Colonic mucosa (tissue), 4 donors: ENCODE measurements at places on chromosomes 7 and 10. TPM values are rescaled to one million over a fixed set of nuclear protein-coding genes. Genes with fewer than 3 reads are reported as not detected.

GRCh38 chr7:117493460-117493859, 13.6 kb downstream of the CFTR start:
- H3K27me3 ChIP-seq, result no peaks in the 10 kb centered on the region
- H3K4me3 ChIP-seq, result no peak overlapping the region
- no peak for DNase-seq
- peaks cover 3% of the 10 kb centered on the region for H3K4me1 ChIP-seq
- no peaks in the 10 kb centered on the region for H3K36me3 ChIP-seq
- H3K27ac ChIP-seq, result no peak overlapping the region

DNA sequence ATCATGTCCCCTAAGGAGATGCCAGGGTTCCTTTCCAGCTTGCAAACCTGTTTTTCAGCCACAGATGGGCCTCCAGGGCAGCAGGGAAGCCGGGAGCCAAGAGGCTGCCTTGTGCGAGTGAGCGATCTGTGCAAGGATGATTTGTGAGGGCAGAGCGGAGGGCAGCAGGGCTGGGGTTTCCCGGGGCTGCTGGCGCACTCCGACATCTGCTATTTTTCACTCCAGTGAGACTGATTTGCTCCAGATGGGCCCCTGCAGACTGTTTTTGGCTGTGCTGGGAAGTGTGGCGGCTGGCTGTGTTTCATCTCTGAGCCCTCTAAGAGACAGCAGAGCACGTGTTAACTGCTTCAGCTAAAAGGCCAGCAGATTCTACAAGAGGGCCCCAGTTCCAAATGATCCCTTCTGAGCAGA, 466.2 kb downstream of the TYW1 start:
- H3K4me3 ChIP-seq, result no peak overlapping the region
- H3K4me1 ChIP-seq, result no peaks in the 10 kb centered on the region
- H3K27ac ChIP-seq, result no peak overlapping the region
- H3K27me3 ChIP-seq, result no peaks in the 10 kb centered on the region

DNA sequence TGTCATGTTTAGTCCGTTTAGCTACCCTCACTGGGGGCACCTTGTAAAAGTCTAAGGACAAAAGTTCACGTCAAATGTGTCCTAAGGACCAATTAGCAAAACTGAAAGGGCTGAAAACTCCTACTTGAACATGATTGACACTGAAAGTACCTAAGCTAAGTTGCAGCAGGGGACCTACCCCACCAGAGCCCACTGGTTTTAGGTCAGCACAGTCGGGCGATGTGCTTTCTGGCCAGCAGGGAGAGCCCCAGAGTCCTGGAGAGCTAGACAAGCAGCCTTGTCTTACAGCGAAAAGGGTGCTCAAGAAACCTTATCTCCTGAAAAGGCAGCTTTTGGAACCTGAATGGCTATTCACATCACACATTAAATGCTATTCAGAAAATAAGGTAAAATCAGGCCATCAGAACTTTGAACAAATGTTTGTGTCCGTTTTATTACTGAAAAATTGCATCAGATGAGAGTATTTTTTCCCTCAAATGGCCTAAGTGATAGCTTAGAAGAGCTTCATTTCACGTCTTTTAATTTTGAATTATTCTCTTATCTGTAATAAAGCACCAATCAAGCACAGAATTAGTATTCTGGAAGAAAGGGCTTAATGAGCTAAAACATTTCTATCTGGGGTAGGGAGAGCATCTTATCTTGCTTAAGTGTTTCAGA, 52.2 kb upstream of the MKI67 start:
- peaks cover 5% of the 10 kb centered on the region for H3K27me3 ChIP-seq
- no peaks in the 10 kb centered on the region for H3K36me3 ChIP-seq
- no peak overlapping the region for H3K4me3 ChIP-seq
- DNase-seq, result peak; percentile 33
- H3K4me1 ChIP-seq, result no peaks in the 10 kb centered on the region

GRCh38 chr10:60429084-60429849, 39.6 kb upstream of the ANK3 start:
- H3K27ac ChIP-seq, result no peak overlapping the region
- no peaks in the 10 kb centered on the region for H3K36me3 ChIP-seq
- H3K4me3 ChIP-seq, result no peak overlapping the region

GRCh38 chr7:7335909-7336308, 153.6 kb downstream of the C1GALT1 start:
- DNase-seq, result no peak
- no peaks in the 10 kb centered on the region for H3K36me3 ChIP-seq
- no peaks in the 10 kb centered on the region for H3K4me1 ChIP-seq
- H3K4me3 ChIP-seq, result no peak overlapping the region

- H3K36me3 ChIP-seq, result no peaks in the 10 kb centered on the region
- H3K4me3 ChIP-seq, result no peak overlapping the region
- no peaks in the 10 kb centered on the region for H3K27me3 ChIP-seq
- no peak overlapping the region for H3K27ac ChIP-seq
Observed at GRCh38 chr7:106089647-106090046, 22.5 kb downstream of the SYPL1 start.

DNA sequence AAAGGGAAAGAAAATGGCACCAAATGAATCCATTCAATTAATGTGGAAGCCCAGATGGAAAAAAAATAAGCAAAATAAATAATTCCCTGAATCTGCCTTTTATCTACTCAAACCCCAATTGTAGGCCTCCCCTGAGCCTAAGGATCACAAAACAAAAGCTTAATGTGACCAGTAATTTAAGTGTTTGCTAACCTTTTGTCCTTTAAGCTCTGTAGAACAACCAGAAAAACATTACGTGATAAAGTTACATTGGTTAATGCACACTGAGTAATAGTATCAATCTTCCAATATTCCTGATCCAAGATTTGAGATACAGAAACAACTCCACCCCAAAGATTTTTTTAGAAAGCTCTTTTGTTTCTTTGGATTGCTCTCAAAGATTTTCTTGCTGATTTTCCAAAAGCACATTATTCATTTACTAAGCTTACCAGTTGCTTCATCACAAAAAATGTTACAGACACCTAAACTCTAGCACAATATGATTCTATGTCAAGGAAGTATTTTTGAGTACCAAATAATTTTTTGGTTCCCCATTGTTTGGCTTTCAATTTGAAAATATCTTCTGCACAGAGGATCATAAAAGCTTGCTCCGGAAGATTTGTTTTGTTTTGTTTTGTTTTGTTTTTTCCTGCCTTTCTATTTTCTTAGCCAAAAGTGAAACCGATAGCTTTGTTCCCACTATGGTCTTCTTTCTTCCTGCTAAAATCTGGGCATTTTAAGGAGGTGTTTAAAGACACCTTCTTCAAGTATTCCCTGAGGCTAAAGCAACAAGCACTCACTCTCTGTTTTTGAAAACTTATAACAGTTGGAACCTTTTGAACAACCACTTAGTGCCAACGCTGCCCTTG, 54.2 kb downstream of the TRIL start:
- H3K36me3 ChIP-seq, result no peaks in the 10 kb centered on the region
- H3K4me1 ChIP-seq, result no peaks in the 10 kb centered on the region
- H3K27me3 ChIP-seq, result no peaks in the 10 kb centered on the region
- H3K27ac ChIP-seq, result no peak overlapping the region
- no peak overlapping the region for H3K4me3 ChIP-seq
- no peak for DNase-seq

DNA sequence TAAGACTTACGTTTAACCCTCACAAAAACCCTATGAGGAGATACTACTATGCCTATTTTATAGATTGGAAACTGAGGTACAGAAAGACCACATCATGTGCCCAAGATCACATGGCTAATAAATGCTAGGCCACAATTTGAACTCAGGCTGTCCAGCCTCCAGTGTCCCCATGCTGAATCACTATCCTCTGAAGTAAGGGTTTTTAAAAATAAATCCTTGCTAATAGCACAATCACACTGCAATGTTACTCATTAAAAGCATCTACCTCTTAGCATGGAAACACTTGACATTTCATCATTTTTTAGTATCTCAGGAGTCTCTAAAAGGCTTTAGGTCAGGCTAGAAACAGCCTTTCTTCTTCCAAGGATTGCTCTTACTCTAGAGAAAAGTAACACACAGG, 50.0 kb upstream of the PPP1R3C start:
- H3K4me3 ChIP-seq, result no peak overlapping the region
- no peak for DNase-seq
- H3K36me3 ChIP-seq, result no peaks in the 10 kb centered on the region

GRCh38 chr7:108331971-108332370, 124.3 kb downstream of the NRCAM start:
- no peak overlapping the region for H3K4me3 ChIP-seq
- DNase-seq, result no peak
- no peaks in the 10 kb centered on the region for H3K36me3 ChIP-seq
- H3K27ac ChIP-seq, result no peak overlapping the region
- H3K4me1 ChIP-seq, result no peaks in the 10 kb centered on the region
- no peaks in the 10 kb centered on the region for H3K27me3 ChIP-seq

PRTFDC1 gene
- 8.1 TPM for total RNA-seq
